ENCODE measurements at places on chromosomes 16 and 17.

DNA sequence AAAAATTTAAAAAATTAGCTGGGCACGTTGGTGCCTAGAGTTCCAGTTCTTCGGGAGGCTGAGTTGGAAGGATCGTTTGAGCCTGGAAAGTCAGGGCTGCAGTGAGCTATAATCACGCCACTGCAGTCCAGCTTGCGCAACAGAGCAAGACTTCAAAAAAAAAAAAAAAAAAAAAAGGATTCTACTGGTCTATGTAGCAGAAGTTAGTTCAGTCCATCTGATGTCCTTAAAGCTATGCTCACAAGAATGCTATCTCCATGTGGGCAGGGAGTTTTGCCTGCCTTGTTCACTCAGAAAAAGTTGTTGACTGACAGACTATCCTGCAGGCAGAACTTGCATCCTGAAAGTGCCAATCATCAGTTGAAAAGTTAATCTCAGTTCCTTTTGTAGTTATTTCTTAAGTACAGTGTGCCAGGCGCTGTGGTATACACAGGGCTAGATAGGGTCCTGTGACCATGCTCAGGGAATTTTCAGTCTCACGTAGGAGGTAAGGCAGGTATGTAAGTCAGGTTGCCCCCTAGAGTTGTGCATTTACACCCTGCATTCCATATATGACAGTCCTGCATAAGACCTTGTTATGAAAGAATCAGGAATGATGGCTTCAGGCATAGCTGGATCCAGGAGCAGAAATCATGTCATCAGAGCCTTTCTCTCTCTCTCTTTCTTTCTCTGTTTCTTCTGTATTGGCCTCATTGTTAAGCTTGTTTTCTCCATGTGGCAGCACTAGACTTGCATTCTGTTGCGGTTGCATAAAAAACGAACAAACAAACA lies 7.6 kb downstream of the SYT17 start:
- no peak for DNase-seq

DNA sequence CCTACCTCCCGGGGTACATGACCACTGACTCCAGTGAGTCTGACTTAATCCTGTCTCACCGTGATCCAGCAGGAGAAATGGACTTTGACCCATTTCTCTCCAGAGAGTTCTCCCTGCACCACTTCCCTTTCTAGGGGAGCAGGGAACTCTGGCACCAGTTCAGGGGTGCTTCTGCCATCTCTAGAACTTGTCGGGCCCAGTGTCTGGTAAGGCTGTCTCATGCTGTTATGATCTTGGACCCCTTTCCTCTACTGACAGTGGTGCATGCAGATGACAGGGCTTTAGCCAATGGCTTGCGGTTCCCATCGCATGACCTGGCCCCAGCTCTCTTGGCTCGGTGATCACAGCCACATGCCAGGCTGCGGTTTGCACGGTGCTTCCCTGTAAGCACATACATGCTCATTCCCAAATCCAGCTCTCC lies 62.0 kb downstream of the SLC39A11 start:
- DNase-seq = no peak

- DNase-seq = no peak
These were observed 121.4 kb downstream of the BANP start for GRCh38 chr16:88072571-88073001.

DNA sequence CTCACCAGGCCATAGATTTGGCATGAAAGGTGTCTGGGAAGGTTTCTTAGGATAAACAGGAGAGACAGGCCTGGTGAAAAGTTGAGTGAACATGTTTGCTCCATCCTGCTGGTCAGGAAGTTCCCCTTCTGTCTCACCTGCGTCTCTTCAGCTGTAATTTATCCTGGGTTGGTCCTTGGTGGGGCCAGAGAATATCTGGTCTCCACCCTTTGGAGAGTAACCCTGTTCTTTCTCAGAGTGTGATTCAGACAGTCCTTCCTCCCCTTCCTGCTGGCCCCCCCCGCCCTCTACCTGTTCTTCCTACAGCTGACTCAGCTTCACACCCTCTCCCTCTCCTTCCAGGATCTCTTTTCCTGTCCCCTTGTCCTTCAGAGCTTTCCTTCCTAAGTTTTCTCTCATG lies 17.1 kb downstream of the MINK1 start:
- DNase-seq = no peak

- no peak for DNase-seq
These were observed 32.8 kb downstream of the TANC2 start for GRCh38 chr17:62998665-62999393.
